ENCODE measurements at places on chromosomes 2 and 18. TPM values are rescaled to one million over a fixed set of nuclear protein-coding genes. Genes with fewer than 3 reads are reported as not detected.

Gene PRKAG3
- total RNA-seq = not detected

Gene TUBA3E
- not detected for total RNA-seq

Gene ATG16L1
- 29.0 TPM for total RNA-seq

Gene SPATS2L
- total RNA-seq = 14.1 TPM

Gene FOXD4L1
- 0.21 TPM for total RNA-seq

Gene NDUFB3
- 147 TPM for total RNA-seq

Gene HOXD3
- not detected for total RNA-seq

Gene CLEC4F
- total RNA-seq = not detected

Gene PDCD1
- 53.0 TPM for total RNA-seq

Gene UGT1A8
- total RNA-seq = not detected

Gene REG1A
- total RNA-seq = not detected
